ENCODE measurements at places on chromosomes 3 and 15.

- DNase-seq: no peak
These were observed 37.2 kb downstream of the SSUH2 start for GRCh38 chr3:8607234-8608040.

GRCh38 chr15:87626860-87627259 lies 629.7 kb downstream of the NTRK3 start:
- no peak for DNase-seq

DNA sequence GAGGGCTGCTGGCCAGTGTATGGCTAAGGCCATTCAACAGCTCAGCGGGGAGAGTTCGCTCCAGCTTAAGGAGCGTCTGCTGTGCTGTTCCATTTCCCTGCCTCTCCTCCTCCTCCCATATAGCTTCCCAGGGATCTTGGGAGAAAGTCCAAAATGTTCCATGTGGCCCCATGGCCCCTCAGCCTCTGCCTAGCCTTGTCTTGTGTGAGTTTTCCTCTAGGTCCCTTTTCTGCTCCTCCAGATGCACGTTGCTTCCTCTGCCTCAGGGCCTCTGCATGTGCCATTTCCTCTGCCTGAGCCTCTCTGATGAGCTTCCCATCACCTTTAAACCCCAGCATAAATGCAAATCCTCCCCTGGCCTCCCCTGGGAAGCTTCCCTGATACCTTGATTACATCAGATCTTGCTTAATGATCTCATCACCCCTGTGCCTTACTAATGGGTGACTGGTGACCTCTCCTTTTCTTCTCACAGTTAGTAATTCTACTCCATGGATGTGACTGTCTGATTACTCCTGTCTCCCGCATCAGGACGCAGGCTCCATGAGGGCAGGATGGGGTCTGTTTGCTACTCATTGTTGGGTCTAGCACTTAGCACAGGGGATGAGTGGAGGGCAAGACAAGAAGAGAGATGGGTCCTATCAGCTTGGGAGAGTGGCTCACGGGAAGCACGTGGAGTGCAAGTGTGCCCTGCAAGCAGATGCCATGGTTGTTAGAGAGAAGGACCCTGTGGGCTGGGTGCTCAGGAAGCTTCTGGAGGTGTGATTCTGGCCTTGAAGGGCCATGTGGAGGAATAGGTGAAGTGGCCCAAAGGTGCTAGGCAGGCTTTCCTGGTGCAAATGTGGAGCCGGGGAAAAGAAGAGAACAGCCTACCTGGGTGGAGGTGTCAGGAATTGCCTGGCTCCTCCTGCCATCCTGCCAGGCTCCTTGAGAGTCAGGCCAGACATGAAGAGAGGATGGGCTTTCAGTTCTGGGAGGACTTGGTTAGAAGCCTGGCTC lies 23.8 kb downstream of the ITGA11 start:
- DNase-seq: no peak

- no peak for DNase-seq
These were observed 99.4 kb downstream of the DHX36 start for GRCh38 chr3:154224866-154225265.

DNA sequence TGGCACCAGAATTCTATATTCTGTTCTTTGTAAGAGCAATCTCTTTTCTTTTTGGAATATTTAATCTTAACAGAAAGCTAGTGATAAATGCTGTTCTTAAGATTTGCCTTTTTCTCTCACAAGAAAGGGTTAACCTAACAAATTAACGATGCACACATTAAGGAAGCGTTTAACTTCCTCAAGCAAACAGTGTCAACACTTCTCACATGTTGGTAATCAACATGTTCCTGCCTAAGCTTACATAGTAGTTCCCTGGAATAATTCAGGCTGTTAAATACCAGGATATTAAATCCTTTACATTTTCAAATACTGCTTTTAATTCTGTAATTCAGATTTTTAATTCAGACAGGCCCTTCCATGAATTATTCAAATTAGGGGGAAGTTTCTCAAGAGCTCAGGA lies 67.4 kb upstream of the RPL35A start:
- no peak for DNase-seq

DNA sequence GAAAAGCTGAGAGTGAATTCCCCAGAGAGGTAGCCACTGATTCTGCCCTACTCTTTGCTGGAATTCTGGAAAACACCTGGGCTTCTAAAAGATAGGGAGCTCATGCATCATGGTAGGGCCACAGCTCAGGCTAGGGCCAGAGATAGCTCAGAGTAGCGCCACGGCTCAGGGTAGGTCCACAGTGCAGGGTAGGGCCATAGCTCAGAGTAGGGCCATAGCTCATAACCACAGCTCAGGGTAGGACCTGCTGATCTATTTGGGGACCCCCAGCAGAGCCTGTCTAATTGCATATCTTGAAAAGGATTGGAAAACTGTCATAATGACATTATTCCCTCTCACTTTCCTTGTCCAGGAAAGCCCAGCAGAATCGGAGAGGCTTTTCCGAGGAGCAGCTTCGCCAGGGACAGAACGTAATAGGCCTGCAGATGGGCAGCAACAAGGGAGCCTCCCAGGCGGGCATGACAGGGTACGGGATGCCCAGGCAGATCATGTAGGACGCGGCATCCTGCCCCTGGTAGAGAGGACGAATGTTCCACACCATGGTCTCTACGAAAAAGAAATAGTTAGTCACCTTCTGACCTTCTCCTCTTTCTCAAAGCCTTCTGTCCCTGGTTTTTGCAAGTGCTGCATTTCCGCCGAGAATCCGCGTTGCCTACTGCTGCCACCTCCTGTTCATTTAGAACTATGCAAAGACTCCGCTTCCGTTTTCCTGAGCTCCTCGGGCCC lies 14.5 kb downstream of the TAGLN3 start:
- no peak for DNase-seq

- DNase-seq: no peak
These were observed 33.1 kb upstream of the LIPC start for GRCh38 chr15:58398643-58399042.

DNA sequence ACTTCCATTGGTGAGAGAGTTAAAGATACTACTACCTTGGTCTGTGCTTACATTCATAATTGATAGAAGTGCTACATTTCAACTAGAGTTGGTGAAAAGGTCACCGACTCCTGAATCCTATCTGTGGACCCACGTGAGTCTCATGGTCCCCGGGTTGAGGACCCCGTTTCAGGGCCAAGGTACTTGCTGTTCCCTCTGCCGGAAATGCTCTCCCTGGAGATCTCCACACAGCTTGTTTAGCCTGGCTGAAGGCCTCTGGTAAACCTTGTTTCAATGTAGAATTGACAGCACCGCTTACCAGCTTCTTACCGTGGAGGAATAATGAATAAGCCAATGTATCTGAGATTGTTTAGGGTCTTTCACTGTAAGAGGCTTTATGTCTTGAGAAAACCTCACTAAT lies 226.0 kb upstream of the GOLGA6L4 start:
- no peak for DNase-seq
